Foreskin keratinocyte (primary cell): ENCODE measurements at places on chromosomes 11 and 22. TPM values are rescaled to one million over a fixed set of nuclear protein-coding genes. Genes with fewer than 3 reads are reported as not detected.

Gene THAP7
- total RNA-seq: 24.2 and 25.0 TPM in 2 replicates

DNA sequence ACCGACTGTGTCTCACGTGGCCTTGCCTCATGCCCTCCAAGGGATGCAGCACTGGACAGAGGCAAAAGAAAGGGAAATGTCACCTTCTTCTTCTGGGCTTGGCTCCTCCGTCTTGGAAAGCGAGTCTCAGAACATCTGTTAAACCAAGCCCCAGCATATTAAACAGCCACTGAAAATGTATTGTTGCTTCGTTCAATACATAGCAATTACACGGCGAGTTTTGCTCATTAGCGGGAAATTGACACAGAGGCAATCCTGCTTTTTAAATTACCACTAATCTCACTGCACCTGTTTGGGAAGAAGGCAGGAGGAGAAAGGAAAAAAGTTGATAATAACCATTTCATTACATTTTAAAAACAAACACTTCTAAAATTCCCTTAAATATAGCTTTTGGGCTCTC is 72.1 kb downstream of the SEZ6L start:
- no peak for DNase-seq

Gene STK33
- 0.39 and 0.54 TPM in 2 replicates for total RNA-seq

- no peak for DNase-seq
Observed at GRCh38 chr11:122538060-122538459, 117.5 kb upstream of the UBASH3B start.

Gene FOSL1
- total RNA-seq: 127 and 153 TPM in 2 replicates

Gene KCNE3
- 0.07 TPM in 2 replicates for total RNA-seq

- no peak for DNase-seq
Observed at GRCh38 chr11:12243911-12244550, 133.3 kb upstream of the PARVA start.

DNA sequence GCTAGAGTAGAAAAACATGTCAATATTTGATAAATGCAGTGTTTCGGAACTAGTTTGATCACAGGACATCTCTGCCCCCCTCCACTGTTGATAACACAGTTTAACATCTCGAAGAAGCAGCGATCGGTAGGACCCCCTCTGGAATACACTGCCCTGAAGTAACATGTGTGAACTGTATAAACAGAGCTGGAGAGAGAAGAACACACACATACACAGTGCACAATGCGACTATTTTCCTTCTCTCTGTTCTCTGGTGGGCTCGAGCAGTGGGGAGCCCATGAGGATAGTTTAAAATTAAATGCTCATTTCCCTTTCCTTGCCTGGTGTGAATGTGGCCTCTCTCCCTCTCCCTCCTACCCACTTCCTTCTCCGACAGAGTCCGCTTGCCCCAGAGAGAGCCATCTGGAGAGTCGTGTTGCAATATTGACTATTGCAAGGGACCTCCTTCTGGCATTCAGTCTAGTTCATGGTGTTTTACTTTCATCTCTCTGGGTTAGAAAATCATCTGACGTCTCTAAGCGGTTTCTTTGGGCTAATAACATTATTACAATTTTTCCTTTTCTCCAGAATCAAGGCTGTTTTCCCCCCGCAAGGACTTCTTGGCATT is 51.6 kb upstream of the BARX2 start:
- DNase-seq: no peak

Gene JOSD1
- total RNA-seq: 52.3 and 55.9 TPM in 2 replicates

DNA sequence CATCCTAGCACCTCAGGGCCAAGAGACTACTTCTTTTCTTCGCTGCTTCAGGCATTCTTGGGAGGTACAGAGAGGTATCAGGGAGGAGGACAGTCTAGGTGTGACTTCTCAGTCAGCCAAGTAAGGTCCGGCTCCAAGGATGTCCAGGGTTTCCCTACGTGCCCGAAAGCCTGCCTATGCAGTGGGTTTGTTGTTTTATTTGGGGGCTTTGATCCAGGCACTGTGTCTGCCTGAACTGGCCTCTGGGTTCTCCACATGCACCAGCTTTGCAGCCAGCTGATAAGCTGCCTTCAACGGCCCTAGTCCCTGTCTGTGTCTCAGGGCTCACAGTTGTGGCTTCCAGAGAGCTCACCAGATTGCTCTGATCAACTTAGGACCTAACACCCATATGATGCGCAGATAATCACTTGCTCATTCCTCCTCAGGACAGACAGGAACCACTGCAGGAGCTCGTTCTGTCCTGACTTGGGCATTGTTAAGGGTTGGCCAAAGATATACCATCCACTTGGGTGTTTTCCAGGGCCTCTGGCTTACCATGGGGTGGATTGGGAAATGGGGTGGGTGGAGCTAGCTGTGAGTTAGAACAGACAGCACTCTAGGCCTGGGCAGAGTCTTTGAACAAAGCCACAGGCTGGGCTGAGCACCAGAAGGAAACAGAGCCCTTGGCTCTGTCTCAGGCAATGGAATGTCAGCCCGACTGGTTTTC is 45.5 kb upstream of the CRYBB3 start:
- DNase-seq: peak; percentile 87

Gene BIRC2
- total RNA-seq: 52.7 and 57.3 TPM in 2 replicates

Gene ARHGAP8
- total RNA-seq: 15.8 and 16.5 TPM in 2 replicates

Gene TUB
- total RNA-seq: 2.4 and 2.5 TPM in 2 replicates

Gene AMBRA1
- total RNA-seq: 17.8 and 18.4 TPM in 2 replicates

DNA sequence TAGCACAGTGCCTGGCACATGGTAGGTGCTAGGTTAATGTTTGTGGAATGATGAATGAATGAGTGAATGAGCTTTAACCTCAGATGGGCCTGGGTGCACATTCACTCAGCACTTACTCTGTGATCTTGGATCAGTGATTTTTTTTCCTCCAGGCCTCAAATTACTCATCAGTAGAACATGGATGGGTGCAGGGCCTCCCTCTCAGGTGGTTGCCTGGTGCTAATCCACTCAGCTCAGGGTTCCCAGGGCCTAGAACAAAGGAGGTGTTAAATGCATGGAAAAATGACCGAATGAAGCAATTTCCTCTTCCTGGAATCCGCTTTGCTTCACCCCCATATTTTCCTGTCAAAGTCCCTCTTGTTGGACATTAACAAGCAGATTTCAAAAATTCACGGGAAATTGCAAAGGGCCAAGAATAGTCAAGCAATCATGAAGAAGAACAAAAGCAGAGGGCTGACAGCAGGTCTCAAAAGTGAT is 93.5 kb downstream of the MYEOV start:
- no peak for DNase-seq

DNA sequence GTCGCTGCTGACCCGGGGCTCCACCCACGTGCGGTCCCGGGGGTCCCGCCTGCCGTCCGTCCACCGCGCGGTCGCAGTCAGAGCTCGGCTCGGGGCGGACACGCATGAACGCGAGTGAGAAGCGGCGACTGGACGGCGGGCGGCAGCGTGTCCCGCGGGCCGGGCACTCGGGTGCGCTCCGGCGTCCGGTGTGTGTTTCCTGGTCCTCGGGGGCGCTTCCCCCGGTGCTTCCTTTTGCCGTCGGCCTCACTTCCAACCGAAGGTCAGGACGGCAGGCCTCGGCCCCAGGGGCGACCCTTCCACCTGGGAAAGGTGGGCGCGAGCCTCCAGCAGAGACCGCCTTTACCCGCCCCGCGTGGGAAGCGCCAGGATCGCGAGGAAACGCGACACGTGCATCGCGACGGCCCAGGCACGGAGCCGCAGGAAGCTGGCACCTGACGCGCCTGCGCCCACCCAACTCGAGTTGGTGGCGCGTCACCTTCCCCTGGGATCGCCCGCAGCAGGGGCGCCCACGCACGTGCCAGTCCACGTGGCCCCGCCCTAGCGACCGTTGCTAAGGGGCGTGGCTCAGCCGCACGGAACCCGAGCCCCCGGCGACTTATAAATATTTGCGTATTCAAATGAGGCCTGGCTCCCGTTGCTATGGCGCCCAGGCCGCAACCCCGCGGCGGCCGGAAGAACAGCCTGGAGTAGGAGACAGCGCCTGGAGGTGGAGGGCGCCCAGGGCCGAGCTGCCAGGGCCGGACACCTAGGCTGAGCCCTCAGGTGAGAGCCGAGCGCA is at the start of gene LRRC56:
Gene LRRC56 (plus strand): TSS at position 687 of the 781 bp plus-strand sequence. CDS start 3,158 bp downstream, outside the sequence.
- DNase-seq: peak; percentile 42

Gene FXYD2
- total RNA-seq: not detected in 2 replicates

Gene ZNF280B
- 1.2 and 1.3 TPM in 2 replicates for total RNA-seq

GRCh38 chr11:35579557-35580396 is 38.5 kb upstream of the FJX1 start:
- DNase-seq: no peak

- DNase-seq: no peak
Observed at GRCh38 chr11:106482917-106483785, 405.7 kb downstream of the AASDHPPT start.

Gene PLA2G6
- 3.4 and 4.6 TPM in 2 replicates for total RNA-seq

DNA sequence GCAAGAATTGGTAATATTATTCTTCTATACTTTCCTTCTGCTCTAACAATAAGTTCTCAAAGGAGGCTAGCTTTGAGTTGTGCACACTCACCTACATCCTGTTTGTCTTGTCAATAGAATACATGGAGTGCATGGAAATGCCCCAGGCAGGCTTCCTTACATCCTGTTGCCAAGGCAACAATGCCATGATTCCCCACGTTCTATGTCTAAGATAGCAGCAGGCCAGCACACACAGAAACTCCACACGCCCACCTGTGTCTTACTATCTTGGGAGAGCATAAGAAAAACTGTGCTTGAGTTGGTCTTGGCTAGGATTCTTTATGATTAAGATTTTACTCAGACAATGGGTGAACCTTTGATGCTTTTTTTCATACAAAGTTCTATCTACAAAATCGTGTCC is 379.2 kb downstream of the AASDHPPT start:
- DNase-seq: no peak

Gene KDM2A
- 35.3 and 36.6 TPM in 2 replicates for total RNA-seq

Gene TENM4
- 16.8 and 25.1 TPM in 2 replicates for total RNA-seq

Gene CLMP
- 3.6 and 6.7 TPM in 2 replicates for total RNA-seq

Gene DEUP1
- total RNA-seq: not detected in 2 replicates

- peak; percentile 39 for DNase-seq
Observed at GRCh38 chr11:14148653-14149273, 186.2 kb downstream of the SPON1 start.

- no peak for DNase-seq
Observed at GRCh38 chr11:80107415-80107814, 666.6 kb upstream of the TENM4 start.

- no peak for DNase-seq
Observed at GRCh38 chr11:88418508-88418907, 81.0 kb upstream of the CTSC start.

Gene MS4A6E
- not detected in 2 replicates for total RNA-seq

DNA sequence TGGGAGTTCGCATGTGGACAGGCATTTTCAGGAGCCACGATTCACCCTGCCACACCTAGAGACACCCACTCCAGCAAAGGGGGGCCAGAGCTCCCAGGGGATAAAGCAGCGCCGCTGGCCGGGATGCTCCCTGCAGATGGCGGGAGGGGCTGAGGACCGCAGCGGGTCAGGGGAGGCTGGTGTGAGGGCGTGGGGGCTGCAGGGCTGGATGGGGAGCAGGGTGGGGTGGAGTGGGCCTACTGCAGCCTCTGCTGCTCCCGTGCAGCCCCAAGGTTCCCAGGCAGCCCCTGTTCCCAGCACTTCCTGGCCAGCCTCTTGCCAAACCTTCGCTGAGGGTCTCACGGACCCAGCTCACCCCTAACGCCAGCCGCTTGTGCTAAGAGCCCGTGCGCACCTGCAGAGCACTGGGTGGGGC is 13.0 kb downstream of the MUC5B start:
- DNase-seq: no peak

DNA sequence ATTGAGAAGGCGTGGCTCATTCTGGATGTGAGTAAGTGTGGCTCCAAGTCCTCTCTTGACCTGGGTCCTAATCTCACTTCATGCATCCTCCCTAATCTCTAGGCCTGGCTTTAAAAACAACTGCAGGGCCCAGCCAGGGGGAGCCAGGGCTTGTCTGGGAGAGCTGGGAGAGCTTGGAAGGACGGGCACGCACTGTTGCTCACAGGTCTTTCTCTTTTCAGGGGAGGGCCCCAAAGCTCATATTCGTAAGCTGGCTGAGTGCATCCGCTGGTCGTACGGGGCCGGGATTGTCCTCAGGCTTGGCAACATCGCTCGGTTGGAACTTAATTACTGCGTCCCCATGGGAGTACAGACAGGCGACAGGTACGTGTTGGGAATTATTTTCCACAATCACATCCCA is 34.1 kb upstream of the PARVB start:
- no peak for DNase-seq

DNA sequence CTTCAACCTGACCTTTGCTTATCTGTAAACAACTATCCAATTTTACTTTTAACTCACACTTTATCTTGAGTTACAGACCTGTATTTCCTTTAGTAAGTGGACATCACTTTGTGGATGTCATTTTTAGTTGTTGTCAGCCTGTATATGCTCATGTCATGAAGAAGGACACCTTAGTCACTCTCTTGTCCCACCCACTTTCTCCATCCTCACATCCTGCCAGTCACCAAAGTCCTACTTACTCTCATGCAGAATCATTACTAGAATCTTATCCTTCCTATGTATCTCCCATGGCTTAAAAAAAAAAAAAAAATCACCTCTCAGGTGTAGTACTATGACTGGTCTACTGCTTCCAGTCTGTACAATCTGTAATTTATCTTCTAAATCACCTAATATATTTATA is 43.3 kb downstream of the SESN3 start:
- DNase-seq: no peak

GRCh38 chr11:66701432-66702240 is 23.9 kb upstream of the RBM4B start:
- DNase-seq: no peak

Gene TMEM135
- 17.4 and 22.1 TPM in 2 replicates for total RNA-seq

GRCh38 chr11:613369-613968 is 2.3 kb downstream of the IRF7 start:
- peak; percentile 58 for DNase-seq

GRCh38 chr11:125941267-125941618 is 4.6 kb upstream of the VSIG10L2 start:
- no peak for DNase-seq

Gene OR52A1
- not detected in 2 replicates for total RNA-seq

DNA sequence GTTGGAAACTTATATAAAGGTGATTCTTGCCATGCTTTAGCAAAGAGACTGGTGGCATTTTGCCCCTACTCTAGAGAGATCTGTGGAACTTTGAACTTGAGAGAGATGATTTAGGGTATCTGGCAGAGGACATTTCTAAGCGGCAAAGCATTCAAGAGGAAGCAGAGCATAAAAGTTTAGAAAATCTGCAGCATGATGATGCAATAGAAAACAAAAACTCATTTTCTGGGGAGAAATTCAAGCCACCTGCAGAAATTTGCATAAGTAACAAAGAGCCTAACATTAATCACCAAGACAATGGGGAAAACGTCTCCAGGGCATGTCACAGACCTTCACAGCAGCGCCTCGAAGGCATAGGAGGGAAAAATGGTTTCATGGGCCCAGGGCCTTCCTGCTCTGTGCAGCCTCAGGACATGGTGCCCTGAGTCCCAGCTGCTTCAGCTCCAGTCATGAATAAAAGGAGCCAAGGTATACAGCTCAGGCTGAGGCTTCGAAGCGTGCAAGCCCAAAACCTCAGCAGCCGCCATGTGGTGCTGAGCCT is 83.4 kb downstream of the MRTFA start:
- no peak for DNase-seq

DNA sequence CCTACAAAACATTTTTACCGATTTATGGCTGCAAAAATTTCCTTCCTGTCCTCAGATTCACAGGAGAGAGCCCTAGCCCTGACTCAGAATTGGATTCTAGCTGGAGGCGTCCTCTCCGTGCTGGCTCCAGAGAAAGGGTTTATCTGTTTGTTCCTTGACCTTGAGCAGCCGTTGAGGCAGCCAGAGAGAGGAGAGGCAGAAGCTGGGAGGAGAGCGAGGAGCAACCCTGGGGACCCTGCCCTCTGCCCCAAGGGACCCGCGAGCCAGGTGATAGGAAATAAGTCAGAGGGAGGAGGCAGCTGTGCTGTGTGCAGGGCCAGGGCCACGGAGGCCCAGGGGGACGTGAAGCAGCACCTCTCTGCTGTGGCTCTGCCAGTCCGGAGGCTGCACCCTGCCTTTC is 75.6 kb downstream of the IGLL1 start:
- DNase-seq: no peak

Gene GSTT2B
- 5.2 and 9.5 TPM in 2 replicates for total RNA-seq

Gene DEFB131B
- total RNA-seq: not detected in 2 replicates
